ENCODE measurements at places on chromosomes 5 and 9.

GRCh38 chr5:172707285-172708182, 63.5 kb downstream of the DUSP1 start:
- no peak for DNase-seq

GRCh38 chr5:87751824-87752223, 339.1 kb upstream of the CCNH start:
- DNase-seq = no peak

DNA sequence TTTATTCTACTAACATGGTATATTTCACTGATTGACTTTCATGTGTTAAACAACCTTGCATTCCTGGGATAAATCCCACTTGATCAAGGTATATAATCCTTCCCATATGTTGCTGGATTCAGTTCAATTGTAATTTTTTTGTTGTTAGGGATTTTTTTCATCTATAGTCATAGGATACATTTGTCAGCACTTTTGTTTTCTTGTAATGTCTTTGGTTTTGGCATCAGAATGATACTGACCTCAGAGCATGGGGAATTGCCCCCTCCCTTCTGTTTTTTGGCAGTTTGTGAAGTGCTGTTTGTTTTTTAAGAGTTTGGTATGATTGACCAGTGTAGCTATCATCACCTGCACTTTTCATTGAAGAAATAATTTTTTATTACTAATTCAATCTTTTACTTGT, 176.8 kb upstream of the RASEF start:
- DNase-seq = no peak

- no peak for DNase-seq
Observed at GRCh38 chr5:36491856-36492255, 114.5 kb upstream of the SLC1A3 start.

- no peak for DNase-seq
Observed at GRCh38 chr5:67971223-67971830, 244.2 kb upstream of the PIK3R1 start.

- DNase-seq = no peak
Observed at GRCh38 chr9:72476617-72477437, 44.6 kb upstream of the TMC1 start.

GRCh38 chr9:109325089-109325488, 4.2 kb upstream of the EPB41L4B start:
- DNase-seq = no peak

DNA sequence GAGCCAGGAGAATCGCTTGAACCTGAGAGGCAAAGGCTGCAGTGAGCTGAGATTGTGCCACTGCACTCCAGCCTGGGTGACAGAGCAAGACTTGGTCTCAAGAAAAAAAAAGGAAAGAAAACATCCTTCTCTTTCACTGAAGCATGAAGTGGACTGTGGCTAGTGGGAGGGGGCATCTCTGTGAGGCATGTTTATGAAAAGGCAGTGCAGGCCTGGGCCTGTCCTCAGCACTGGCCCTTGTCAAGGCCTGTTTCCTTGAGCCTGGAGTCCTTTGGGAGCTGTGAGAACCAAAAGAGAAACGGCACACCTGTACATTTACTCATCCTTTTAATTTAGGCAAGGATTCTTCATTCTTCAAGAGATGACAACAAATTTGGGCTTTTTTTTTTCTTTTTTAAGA, 18.3 kb upstream of the FUBP3 start:
- no peak for DNase-seq

DNA sequence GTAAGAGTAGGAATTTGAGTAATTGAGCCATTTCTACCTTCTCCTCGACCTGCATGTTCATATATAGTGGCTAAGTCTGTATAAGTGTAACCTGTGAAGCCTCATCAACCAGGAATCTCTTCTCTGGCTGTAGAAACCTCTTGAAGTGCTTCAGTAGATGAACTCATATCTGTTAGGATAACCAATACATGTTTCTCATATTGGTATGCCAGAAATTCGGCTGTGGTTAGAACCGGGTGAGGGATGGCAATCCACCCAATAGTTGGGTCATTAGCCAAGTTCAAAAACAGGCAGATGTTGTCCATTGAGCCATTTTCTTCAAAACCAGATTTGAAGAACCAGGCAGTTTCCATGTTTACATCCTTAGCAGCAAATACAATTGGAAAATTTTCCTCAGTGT, 28.9 kb upstream of the GSN start:
- no peak for DNase-seq

DNA sequence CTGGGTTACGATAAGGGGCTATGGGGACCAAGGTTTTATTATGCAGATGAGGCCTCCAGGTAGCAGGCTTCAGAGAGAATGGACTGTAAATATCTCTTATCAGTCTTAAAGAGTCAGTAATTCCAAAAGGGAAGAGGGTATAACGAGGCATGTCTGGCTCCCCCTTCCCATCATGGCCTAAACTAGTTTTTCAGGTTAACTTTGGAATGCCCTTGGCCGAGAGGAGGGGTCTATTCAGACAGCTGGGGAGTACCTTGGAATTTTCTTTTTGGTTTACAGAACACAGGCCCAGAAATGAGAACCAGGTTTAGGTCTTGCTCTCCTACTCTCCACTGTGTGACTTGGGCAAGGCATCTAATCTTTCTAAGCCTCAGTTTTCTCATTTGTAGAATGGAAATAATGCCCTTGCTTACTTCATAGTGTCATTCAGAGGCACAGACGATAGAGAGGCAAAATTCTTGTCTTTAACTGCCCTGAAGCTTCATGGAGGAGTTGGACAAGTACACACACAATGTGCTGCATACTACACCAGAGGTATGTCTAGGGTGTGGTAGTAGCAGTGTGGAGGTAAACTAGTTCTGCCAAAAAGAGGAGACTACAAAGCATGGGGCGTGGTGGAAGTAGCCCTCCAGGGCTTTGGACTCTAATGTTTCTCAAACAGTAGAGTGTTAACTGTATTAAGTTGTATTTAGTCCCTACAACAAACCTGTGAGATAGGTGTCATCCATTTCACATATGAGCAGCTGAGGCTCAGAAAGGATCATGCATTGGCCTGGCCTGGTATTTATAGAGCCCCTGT, 45.5 kb downstream of the IRF1 start:
- DNase-seq = no peak

- DNase-seq = no peak
Observed at GRCh38 chr5:123249446-123249845, 160.4 kb downstream of the PRDM6 start.

DNA sequence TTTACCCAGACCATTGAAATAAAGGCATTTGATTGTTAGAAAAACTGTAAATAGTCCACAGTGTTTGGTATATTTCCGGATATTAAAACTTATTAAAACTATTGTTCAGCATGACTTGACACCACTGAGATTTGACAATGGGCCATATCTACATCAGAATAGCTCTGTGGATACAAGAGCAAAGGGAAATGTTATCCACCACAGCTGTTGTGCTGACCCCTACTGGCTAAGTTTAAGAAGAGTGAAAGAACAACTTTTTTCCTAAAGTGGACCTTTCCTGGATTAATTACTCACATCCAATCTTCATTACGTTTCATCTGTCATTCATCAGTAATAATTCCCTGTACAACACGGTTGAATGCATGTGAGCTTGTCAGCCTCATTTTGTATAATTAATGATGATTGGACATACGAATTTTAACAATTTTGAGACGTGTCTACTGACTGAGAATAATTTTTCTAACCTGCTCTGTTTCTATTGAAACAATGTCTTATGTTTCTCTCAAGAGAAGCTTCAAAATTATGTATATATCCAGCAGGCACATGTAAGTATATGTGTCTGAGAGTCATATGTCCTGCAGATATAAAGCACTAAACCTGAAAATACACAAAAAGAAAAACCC, 1952.6 kb downstream of the MAT2B start:
- no peak for DNase-seq

DNA sequence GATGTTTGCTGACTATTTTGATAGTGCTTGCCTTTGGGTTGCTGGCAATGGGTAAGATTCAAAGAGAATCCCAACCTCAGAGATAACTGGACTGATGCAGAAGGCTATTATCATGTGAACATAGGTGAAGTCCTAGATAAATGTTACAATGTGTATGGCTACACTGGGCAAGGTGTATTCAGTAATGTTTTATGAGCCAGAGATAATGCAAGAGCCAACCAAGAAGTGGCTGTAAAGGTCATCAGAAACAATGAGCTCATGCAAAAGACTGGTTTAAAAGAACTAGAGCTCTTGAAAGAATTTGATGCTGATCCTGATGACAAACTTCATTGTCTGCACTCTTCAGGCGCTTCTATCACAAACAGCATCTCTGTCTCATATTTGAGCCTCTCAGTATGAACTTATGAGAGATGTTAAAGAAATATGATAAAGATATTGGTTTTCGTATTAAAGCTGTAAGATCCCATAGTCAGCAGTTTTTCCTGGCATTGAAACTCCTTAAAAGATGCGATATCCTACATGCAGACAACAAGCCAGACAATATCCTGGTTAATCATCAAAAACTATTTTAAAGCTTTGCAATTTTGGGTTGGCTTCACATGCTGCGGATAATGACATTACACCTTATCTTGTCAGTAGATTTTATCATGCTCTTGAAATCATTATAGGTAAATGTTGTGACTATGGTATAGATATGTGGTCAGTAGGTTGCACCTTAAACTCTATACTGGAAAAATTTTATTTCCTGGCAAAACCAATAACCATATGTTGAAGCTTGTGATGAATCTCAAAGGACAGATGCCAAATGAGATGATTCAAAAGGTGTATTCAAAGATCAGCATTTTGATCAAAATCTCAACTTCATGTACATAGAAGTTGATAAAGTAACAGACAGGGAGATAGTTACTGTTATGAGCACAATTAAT, 41.9 kb upstream of the TNFSF15 start:
- DNase-seq = no peak

DNA sequence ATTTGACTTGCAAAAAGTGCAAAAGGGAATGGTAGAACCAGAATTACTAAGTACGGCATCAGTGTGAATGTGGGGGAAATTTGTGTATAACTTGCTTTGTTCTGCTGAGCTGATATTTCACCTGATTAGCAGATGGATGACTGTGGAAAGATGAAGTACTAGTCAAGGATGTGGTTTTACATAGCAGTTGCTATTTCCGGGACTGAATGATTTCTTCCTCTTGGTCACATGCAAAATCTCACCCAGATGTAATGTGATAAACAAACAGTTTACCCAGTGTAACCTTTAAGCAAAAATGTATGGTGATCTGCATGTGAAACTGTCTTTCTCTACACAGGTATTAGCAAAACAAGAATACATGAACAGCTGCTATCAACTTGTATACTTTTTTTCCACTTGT, 46.1 kb downstream of the DCP2 start:
- DNase-seq = no peak

DNA sequence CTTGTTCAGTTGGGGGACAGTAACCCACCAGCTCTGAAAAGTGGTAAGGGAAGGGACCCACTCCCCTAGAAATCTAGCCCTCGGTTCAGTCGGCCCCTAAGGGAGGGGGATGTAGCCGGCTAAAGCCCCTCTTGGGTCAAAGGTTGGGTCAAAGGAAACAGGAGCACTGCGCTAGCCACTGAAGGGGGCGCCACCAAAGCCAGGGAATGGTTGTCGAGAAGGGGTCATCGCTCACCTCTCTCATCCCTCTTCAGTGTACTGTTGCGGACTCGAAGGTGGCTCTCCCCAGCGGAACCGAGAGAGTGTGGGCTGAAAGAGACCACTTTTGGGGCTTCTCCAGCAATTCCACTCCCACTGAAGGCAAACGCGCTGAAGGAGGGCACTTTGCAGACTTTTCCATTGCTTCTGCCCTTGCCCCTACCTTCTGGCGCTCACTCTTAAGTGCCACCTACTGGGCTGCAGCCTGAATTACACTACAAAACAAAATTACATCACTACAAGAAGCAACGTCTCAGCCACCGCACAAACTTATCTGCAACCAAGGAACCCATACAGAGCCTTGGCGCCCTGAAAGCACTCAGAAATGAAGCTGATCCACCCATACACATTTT, 396.9 kb downstream of the PDE4D start:
- DNase-seq = no peak

DNA sequence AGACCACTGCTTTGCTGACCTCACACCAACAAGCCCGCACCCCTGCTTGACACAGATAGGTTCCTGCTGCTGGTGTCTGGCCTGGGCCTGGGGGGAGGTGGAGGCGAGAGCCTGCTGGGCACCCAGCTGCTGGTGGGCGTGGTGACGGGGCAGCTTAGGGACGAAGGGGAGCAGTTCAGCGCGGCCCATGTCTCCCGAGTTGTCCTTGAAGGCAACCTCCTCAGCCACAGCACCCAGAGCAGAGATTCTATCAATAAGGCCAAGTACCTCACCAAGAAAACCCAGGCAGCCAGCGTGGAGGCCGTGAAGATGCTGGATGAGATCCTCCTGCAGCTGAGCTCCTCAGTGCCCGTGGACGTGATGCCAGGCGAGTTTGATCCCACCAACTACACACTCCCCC, 313.3 kb downstream of the NR2F1-AS1 start:
- DNase-seq = no peak

GRCh38 chr9:11931109-11931508, 762.1 kb upstream of the TYRP1 start:
- DNase-seq = no peak

DNA sequence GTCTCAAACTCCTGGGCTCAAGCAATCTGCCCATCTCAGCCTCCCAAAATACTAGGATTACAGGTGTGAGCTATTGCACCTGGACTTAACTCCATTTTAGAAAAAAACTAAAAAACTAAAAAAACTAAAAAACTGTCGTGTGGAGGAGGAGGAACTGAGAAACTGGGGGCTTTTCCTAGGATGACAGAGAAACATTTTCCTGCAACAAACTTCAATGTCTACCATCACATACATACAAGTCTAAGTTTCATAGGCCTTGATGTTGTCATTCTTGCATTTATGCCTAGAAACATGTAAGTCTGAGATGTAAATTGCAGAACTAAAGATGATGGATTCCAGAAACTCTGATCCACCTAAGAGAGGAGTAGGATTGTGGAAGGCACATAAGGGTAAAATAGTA, 556.8 kb downstream of the RAB3C start:
- DNase-seq = no peak

DNA sequence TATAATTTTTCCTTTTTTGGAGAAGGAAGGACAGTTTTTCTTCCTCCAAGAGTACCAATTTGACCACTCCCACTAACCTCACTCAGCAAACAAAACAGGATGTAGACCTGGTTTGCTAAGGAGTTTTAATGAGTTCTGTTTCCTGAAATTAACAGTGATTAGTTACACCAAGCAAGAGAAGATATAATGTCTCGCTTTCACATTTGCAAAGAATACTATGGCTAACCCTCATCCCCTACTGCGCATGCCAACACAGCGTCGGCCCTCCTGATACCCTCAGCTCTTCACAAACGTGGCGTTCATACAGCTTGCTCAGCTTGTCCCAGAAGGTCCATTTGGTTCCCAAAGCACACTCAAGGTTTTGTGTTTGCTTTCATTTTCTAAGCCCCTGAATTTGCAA, 41.9 kb upstream of the IPPK start:
- DNase-seq = no peak
